ENCODE measurements at places on chromosomes 6 and 20.
A peak's percentile ranks its signal among the peaks of the same experiment; 100 is the strongest.

DNA sequence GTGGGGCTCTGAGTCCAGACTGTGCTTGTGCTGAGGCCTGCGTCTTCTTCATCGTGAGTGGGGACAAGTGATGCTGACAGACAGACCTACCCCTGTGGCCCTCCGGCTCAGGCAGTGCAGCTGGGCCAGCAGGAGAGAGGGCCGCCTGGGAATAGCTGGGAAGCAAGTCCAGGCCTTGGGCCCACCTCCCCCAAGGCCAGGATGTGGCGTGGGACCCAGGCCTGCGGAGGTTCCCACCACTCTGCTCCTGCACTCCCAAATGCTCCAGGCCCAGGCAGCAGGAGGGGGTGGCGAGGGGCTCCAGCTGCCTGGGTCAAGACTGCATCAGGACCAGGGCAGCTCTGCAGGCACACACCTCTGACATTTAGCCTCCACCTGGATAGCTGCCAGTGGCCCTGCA is 38.3 kb downstream of the DAAM2 start:
- no peak for DNase-seq

DNA sequence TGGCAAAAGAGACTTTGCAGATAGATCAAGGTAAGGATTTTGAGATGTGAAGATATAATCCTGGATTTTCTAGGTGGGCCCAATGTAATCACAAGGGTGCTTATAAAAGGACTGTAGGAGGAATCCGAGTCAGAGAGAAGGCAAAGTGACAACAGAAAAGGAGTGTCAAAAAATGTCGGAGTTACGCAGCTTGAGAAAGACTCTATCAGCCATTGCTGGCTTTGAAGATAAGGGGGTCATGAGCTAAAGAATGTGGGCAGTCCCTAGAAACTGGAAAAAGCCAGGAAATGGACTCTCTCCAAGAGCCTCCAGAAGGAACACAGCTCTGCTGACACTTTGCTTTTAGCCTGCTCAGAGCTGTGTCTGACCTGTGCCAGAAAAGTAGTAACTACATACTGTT is 8.7 kb upstream of the RWDD1 start:
- no peak for DNase-seq

- DNase-seq = no peak
Measured at GRCh38 chr20:61882716-61883615, 182.7 kb downstream of the TAF4 start.

GRCh38 chr6:155530219-155530834 is 74.7 kb upstream of the NOX3 start:
- DNase-seq = peak; percentile 70

DNA sequence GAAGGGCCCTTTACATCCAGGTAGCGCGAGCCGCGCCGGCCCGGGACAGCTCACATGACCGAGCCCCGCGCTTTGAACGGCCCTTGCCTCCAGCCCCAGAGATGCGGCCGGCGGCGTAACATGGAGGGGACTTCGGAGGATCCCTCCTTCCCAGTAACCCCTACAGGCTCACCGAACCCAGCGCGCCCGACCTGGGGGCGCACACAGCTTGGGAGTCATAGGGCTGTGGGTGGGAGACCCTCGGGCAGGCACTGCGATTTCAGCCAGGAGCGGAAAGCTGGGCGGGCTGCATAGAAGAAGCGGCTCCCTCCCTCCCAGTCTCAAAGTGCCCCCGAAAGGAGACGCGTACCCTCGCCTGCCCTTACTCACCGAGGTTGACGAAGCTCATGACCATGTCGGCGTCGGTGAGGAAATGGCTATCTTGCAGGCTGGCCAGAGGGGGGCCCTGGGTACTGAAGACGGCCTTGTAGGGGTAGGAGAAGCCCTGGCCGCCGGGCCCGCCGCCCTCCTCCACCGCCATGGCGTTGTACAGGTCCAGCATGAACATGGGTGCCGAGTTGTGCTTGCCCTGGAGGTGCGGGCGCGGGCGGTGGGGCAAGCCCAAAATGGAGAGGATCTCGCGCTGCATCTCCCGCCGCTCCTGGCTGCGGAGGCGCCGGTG is 975 bp downstream of the BMP7 start:
- no peak for DNase-seq

Data from GM23248 (cell line).